ENCODE measurements at places on chromosomes 13 and 19.

DNA sequence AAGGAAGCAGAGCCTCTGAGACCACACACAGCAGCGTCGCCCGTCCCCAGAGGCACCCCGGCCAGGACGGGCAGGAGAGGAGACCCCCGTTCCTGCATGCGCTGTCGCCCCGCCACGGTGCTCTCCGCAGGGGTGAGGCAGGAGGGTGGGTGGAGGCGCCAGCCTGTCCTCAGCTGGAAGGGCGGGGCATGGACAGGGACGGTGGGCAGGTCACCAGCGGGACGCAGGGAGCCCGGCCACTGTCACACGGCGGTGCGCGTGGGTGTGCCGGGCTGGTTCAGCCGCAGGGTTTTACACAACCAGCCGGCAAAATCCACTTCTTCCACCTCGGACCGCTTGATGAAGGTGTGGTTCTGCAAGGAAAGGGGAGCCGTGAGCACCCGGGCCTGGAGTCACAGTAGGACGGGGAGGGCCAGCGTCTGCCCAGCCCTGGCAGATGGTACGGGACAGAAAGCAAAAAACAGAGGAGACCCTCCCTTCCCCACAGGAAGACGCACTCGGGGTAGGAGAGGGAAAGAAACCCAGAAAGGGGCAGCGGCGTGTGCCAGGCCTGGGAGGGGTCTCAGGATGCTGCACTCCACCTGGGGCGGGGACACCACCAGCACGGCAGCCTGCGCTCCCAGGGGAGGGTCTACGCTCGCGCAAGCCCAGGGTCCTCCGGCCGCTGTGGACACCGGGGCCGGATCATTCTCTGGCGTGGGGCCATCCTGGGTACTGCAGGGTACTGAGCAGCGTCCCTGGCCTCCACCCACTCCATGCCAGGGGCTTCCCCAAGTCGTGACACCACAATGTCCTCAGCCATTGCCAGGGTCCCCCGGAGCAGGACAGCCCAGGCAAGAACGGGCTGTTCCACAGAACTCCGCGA, 23.9 kb upstream of the ZBTB7A start:
- DNase-seq: no peak

GRCh38 chr13:75256922-75257321, 225.0 kb downstream of the TBC1D4 start:
- DNase-seq: no peak

DNA sequence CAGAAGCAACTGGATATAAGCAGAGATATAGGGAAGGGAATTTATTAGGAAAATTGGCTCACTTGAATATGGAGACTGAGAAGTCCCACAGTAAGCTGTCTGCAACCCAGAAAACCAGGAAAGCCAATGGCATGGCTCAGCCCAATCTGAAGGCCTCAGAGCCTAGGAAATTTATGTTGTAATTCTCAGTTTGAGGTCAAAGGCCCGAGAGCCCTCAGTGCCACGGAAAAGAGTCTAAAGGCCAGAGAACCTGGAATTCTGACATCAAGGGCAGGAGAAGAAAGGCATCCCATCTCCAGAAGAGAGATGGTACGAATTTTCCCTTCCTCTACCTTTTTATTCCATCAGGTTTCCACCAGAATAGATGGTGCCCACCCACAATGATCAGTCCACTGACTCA, 20.1 kb upstream of the RXFP2 start:
- no peak for DNase-seq

DNA sequence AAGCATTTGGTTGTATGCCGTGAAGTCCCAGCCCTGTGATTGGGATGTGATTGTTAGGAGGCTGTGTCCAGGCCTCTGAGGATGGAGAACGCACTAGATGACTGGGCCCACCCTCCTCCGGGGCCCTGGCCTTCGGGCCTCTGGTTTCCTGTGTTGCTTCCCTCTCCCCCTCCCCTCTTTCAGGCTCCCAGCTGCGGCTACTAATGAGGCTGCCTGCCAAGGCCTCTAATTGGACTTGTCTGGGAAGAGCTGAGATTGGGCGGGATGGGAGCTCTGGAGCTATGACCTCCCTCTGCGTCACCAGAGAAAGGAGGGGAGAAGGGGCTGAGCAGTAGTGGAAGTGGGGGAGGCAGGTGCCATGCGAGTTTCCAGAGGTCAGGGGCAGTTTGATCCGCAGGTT, 9.9 kb downstream of the PTH2 start:
- no peak for DNase-seq

- DNase-seq: no peak
These were observed 84.2 kb downstream of the SLC7A1 start for GRCh38 chr13:29511106-29511796.

GRCh38 chr19:51326216-51327065, 15.0 kb downstream of the IGLON5 start:
- DNase-seq: no peak

- DNase-seq: no peak
These were observed 82.2 kb downstream of the TNFSF11 start for GRCh38 chr13:42656161-42656560.

DNA sequence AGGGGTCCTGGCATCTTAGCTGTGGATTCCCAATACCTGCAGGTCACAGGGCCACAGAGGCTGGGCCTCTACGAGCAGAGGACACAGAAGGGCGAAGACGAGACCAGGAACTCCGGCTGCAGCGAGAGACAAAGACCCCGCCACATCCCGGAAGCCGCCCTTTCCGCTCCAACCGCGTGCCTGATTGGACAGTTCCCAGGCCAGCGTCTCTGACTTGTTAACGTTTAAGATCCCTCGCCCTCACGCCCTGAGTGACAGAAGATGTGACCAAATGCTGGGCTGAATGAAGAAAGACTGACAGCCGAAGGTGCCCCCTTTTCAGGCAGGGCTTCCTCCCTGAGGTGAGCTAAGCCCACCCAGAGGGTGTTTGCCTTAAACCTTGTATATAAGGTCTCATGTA, at the start of gene ZNF98:
TSS of gene ZNF98 (minus strand) at position 136 of the 400 bp plus-strand sequence. CDS start at position 14, 122 bp downstream.
- DNase-seq: no peak

- DNase-seq: no peak
These were observed 799.7 kb upstream of the SPRY2 start for GRCh38 chr13:81140675-81141074.

- no peak for DNase-seq
These were observed 27.0 kb downstream of the TMEM161A start for GRCh38 chr19:19111136-19111835.

DNA sequence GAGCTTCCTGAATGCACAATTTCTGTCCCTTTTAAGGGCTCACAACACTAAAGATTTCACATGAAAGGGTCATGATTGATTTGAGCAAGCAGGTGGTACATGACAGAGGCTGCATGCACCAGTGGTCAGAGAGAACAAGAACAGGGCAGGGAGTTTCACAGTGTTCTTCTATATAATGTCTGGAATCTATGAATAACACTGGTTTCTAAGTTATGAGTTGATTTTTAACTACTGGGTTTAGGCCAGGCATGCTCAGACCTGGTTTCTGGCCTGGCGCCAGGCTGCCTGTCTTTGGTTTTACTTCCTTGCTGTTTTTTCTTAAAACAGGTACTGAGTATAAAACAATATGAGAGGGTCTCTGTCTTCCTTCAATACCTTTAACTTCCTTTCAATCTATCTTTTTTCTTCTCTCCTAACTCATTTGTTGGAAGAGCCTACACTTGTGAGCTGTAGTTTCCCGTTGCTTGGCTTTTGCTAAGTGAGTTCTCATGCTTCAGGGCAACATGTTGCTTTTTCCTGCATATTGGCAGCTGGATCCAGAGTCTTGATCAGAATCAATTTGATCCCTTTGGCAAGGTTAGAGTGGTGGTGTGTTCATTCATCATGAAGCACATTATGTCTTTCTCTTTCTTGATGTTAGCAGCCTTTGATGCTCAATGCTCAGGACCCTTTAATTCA, 38.5 kb upstream of the FGF14 start:
- DNase-seq: peak; percentile 16

DNA sequence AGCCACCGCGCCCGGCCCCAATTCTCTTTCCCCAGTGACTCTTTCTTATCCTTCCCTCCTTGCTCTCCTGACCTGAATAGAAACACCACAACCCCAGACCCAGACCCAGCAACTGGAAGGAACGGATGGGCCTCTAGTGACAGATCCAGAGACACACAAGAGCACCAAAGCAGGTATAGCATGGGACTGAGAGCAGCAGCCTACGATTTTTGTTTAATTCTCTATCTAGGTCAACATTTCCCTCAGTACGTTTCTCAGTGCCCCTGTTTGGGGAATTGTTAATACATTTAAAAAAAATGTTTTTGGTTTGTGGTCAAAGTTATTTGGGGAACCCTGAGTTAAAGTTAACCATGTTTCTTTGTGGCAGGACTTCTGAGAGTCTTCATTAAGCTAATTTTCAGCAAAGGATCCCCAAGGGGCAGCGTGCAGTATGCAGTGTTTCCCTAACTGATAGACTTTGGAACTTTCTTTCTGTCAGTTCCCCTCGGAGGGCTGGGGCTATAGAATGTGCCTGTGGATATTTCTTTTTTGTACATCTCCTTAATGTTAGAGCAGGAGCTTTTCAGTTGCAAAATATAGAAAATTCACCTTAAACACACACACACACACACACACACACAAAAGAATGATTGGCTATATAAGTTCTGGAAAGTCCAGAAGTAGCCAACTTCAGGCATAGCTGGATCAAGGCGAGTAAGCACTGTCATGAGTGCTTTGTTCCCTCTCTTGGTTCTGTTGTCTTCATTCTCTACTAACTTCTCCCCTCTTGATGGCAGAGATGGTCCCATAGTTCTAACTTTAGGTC, 6.3 kb downstream of the FXYD5 start:
- DNase-seq: no peak

DNA sequence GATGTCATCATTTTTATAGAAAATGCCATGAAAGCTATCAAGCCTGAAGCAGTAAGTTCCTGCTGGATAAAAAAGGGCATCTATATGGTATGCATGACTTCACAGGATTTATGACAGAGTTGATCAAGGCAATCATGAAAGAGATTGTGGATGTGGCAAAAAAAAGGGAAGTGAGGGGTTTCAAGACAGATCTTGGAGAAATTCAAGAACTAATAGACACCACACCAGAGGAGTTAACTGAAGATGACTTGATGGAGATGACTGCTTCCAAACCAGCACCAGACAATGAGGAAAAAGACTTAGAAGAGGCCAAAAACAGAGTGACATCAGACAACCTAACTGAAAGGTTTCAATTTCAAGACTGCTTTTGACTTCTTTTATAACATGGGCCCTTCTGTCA, 691.1 kb upstream of the SLC10A2 start:
- DNase-seq: no peak

- no peak for DNase-seq
These were observed 26.2 kb downstream of the SIAH3 start for GRCh38 chr13:45825387-45825650.

DNA sequence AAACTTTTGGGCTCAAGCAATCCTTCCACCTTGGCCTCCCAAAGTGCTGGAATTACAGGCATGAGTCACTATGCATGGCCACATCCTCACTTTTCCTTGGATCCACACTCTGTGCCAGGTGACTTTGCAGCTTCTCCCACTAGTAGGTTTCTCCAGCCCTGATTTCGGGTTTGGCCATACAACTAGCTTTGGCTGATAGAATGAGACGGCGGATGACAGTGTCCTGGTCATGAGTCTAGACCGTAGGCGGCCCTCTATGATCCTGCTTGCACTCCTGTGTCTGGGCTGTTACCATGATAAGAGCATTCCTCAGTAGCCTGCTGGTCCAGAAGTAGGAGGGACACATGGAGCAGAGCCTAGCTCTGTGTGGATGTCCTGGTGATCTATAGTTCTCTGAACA, 112.5 kb upstream of the KL start:
- no peak for DNase-seq

- no peak for DNase-seq
These were observed 1527.5 kb upstream of the SLC10A2 start for GRCh38 chr13:104593693-104594092.

DNA sequence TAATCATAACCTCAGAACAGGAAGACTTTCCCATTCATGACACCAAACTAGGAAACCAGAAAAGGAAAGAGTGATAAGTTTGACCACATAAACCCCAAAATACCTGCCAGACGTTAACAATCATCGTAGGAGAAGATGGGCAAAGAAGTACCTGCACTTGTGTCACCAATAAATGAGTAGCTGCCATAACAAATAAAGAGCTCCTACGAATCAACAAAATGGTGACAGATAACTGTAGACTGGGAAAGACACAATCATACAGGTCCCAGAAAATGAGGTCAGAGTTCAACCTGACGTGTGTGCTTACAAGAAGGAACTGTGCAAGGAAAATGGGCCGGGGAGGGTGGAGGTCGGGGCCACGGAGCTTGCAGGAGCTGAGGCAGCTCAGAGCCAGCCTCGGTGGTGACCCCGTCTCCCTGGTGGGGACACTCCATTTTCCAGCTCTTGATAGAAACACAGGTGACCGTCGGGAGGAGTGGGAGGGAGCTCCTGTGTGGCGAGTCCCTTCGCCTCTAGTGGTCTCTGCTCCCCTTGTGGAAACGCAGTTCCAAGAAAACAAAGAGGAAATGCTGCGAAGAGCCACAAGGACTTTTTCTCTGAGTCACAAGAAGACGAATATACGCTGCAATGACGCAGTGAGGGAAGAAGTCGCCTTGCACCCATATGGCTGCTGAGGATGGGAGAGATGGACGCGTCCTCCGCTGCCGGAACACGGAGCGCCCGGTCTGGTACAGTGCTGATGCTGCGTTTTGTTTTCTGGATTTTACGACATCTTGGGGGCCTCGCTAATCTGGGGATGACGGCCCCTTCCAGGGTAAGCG, 9.5 kb downstream of the PIP5K1C start:
- DNase-seq: no peak

- no peak for DNase-seq
These were observed 7.7 kb upstream of the KIR2DL4 start for GRCh38 chr19:54795758-54796157.

GRCh38 chr13:107043021-107043956, 475.4 kb upstream of the ARGLU1 start:
- DNase-seq: no peak

DNA sequence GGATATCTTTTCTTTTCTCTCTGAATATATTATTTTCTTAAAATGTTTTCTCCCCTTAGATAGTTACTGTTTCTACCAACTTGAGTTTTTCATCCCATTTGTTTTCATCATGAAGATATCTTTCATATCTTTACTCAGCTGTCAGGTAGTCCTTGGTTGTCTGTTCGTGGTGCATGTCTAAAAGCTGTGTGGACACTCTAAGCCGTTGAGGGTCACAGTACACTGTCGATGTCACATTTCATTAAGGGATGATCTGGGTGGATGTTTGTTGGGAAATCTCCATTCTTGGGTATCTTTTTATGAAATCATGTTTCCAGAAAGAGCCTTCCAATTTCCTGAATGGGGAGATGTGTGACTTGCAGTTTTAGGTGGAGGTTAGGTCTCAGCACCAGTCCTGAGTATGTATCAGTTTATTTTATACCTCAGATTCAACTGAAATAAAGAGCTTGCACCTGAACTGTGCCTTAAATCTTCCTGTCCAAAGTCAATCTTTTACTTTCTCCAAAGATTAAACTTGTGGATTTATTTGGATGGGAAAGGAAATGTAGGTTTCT, 23.2 kb downstream of the ZMYM2 start:
- no peak for DNase-seq
